Neural progenitor cell (in vitro differentiated cells): ENCODE measurements at places on chromosomes 2 and 18. TPM values are rescaled to one million over a fixed set of nuclear protein-coding genes. Genes with fewer than 3 reads are reported as not detected.

Gene ARHGAP15
- 2.5 and 5.9 TPM in 2 replicates for total RNA-seq

Gene HOXD12
- total RNA-seq: not detected in 2 replicates

Gene PNPT1
- 25.5 and 33.5 TPM in 2 replicates for total RNA-seq

Gene NT5DC4
- not detected in 2 replicates for total RNA-seq

Gene SERPINB13
- total RNA-seq: not detected in 2 replicates

Gene RTTN
- 44.4 and 52.4 TPM in 2 replicates for total RNA-seq

Gene ERMN
- 1.2 and 2.2 TPM in 2 replicates for total RNA-seq

Gene CD207
- not detected in 2 replicates for total RNA-seq

Gene PLB1
- 0.12 TPM in 1 of 2 replicates, not detected in the other for total RNA-seq

Gene CDK15
- 0.21 TPM in 1 of 2 replicates, not detected in the other for total RNA-seq

Gene PROKR1
- total RNA-seq: 1.8 and 2.1 TPM in 2 replicates

Gene DNER
- 0.97 and 1.4 TPM in 2 replicates for total RNA-seq

Gene SERPINB11
- not detected in 2 replicates for total RNA-seq

Gene MAP3K19
- total RNA-seq: not detected in 2 replicates

Gene TOGARAM2
- 0.04 and 0.62 TPM in 2 replicates for total RNA-seq

Gene LINC00305
- total RNA-seq: not detected in 2 replicates

Gene L3MBTL4
- total RNA-seq: 0.31 and 0.34 TPM in 2 replicates

Gene OTX1
- 7.9 and 23.3 TPM in 2 replicates for total RNA-seq

Gene C18orf54
- 21.5 and 40.1 TPM in 2 replicates for total RNA-seq

Gene FAM117B
- total RNA-seq: 15.0 and 17.5 TPM in 2 replicates

Gene CCDC141
- total RNA-seq: 0.46 and 1.8 TPM in 2 replicates

Gene MERTK
- 4.6 and 6.1 TPM in 2 replicates for total RNA-seq

Gene SGPP2
- total RNA-seq: 0.11 and 0.34 TPM in 2 replicates

Gene ORC2
- total RNA-seq: 48.1 and 75.4 TPM in 2 replicates

Gene REG3G
- total RNA-seq: not detected in 2 replicates

Gene CYS1
- total RNA-seq: 0.56 TPM in 1 of 2 replicates, not detected in the other

Gene LTBP1
- 50.5 and 61.9 TPM in 2 replicates for total RNA-seq

Gene TBC1D8
- total RNA-seq: 3.9 and 4.1 TPM in 2 replicates

Gene TCF7L1
- 1.0 and 3.7 TPM in 2 replicates for total RNA-seq

Gene COL6A3
- 0.41 and 0.50 TPM in 2 replicates for total RNA-seq

Gene CNDP1
- total RNA-seq: not detected in 2 replicates

Gene BOLL
- not detected in 2 replicates for total RNA-seq

Gene ZNF521
- 136 and 148 TPM in 2 replicates for total RNA-seq

Gene EGR4
- total RNA-seq: 0.40 TPM in 1 of 2 replicates, not detected in the other

Gene CARF
- total RNA-seq: 14.3 and 30.9 TPM in 2 replicates

Gene POTEE
- 4.8 and 6.5 TPM in 2 replicates for total RNA-seq

Gene SLC8A1
- total RNA-seq: 6.5 and 9.6 TPM in 2 replicates

Gene INSIG2
- total RNA-seq: 22.7 and 32.2 TPM in 2 replicates

Gene CFC1
- not detected in 2 replicates for total RNA-seq
